ENCODE measurements at places on chromosomes 12 and 14.

DNA sequence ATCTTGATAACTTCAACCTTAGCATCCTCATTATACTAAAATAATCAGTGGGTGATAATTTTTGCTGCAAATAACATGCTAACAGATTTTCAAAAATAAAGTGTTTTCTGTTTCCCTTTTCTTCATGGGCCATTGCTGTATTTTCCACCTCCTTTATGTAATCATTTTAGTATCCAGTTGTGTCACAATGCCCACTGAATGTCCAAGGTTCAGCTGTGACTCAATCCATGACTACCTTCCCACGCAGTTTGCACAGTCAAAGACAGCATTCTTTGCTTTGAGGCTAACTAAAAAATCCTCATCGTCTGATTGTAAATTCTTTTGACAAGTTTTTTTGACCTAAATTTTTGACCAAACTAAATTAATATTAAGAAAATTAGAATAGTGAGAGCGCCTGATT lies 474.1 kb downstream of the FLRT2 start:
- no peak for DNase-seq

GRCh38 chr14:105860615-105861580 lies 334.5 kb downstream of the TMEM121 start:
- no peak for DNase-seq

DNA sequence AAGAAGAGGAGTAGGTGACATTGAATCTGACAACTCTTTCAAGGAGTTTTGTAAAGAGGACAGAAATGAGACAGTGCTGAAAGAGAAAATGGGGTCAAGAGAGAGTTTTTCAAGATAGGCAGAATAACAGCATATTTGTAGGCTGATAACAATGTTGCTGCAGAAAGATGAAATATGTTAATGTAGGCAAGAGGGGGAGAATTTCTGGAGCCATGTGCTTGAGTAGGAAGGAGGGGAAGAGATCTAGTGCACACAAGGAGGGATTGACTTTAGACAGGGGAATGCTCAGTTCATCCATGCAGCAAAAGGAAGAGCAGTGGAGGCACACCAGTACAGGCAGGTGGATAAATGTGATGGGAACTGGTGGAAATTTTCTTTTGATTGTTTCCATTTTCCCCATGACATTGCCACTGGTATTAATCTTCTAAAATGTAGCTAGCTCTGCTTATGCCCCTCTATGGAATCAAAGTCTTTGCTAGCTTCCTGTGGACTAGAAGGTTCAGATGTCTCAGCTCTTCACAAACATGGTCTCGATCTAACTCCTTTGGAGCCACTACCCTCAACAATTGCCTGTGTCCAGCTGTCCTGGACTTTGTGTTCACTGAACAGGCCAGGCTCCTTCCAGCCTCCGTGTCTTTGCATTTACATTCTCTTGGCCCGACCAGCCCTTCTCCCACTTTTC lies 9.1 kb downstream of the PROX2 start:
- no peak for DNase-seq

- no peak for DNase-seq
These were observed 21.8 kb downstream of the VPS37B start for GRCh38 chr12:122874081-122874480.

DNA sequence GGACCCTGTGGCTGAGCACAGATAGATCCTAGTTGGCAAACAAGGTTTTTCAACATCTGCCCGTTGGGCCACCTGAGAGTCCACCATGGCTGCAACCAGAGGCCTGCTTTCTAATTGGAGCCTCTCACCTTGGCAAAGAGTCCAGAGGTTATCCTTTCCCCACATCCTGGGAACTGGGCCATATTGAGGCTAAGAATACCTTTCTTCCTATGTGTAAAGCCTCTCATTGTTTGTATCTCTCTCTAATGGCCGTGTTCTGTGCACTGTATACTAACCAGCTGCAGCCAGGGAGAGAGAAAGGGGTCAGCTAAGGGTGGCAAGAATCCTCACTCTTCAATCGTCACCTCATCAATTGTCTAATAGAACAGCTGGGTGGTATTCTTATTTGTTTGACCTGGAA lies 79.1 kb upstream of the ST8SIA1 start:
- DNase-seq: no peak
